Upper lobe of right lung (tissue), 1 donor: ENCODE measurements at places on chromosomes 6 and 20.

DNA sequence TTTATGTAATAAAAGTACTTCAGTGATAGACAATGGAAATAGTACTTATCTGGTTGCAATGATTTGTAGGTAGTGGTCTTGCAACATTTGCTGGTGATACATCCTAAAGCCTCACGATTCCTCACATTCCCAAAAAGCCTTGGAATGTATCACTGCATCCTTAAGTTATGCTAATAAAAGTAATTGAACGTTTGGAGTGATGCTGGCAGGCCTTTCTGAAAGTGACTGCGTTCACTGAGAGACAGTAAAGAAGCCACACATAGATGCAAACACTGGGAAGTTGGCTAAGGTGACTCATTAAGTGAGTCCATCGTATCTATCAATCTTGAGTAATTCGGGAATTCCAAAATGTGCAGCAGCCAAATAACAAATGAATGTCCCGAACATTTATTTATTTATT is 444.1 kb upstream of the SOX4 start:
- no peak for DNase-seq

GRCh38 chr6:23611776-23612381 is 514.1 kb upstream of the NRSN1 start:
- no peak for DNase-seq

DNA sequence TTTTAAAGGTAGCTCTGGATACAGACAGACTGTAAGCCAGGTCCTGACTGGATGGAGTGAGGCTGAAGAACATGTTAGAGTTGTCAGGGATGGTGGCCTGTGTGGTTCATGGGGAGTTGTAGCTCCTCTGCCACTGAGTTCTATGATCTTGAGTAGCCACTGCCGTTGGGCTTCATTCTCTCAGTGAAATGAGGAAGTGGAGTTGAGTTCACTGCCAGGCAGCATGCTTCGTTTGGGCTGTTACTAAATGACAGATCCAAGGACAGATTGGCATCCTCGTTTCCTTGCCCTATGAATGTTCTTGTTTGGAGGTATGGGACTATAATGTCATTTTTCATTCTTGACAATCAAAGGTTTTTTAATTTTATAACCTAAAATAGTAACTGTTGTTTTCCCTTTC is 37.2 kb downstream of the SCAND1 start:
- no peak for DNase-seq

- no peak for DNase-seq
Measured at GRCh38 chr6:142518126-142518525, 216.3 kb downstream of the ADGRG6 start.

DNA sequence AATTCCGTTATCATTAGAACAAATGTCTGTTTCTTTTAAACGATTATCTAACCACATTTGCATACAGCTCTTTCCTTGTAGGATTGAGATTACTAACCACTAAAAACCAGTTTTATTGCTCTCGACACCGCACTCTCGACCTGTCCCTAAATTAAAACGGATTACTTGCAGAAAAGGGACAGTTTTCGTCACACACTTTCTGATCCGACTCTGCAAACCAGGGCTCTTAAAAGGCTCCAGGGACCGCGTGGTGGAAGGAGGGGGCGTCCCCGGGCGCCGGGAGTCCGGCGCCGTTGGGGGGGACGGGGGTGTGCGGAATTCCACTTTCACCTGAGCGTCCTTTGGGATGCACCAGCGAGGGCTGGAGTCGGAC is 731 bp downstream of the MAK start:
- DNase-seq: no peak

DNA sequence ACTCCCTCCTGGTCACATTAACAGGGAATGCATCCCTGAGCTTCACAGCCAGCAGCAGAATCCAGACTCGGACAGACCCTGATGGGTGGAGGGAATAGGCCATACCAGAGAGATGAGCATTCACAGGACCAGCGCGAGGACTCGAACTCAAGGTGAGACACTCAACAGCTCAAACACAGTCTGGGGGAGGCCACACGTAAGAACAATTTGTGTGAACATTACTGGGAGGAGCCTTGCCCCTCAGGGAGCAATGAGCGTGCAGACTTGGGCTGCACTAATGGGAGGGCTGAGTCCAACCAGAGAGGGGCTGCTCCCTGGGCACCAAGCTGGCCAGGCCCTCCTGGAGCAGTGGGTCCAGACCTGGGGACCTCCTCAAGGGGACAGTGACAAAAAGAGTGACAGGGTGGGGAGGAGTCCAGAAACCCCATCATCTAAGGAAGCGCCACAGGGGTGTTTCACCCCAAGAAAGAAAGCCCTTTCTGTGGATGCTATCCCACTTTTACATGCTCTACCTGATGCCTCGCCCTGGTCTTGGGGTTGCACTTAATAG is 118.4 kb downstream of the MRPL14 start:
- peak; percentile 37 for DNase-seq

DNA sequence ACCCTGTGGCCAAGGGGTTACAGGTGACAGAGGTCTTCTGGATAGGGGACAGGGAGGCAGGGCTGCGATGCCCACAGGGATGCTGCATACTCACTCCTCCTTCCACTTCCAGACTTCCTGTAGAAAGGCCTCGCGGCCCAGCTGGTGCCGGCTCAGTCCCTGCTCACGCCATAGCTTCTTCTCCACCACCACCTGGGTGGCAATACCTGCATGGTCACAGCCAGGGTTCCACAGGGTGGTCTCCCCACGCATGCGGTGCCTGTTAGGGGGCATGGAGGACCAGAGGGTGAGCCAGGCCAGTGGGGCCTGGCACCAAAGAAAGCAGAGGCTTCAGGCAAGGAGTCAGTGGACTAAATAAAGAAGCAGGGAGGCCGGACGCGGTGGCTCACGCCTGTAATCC is 8.3 kb upstream of the VWA7 start:
- no peak for DNase-seq

DNA sequence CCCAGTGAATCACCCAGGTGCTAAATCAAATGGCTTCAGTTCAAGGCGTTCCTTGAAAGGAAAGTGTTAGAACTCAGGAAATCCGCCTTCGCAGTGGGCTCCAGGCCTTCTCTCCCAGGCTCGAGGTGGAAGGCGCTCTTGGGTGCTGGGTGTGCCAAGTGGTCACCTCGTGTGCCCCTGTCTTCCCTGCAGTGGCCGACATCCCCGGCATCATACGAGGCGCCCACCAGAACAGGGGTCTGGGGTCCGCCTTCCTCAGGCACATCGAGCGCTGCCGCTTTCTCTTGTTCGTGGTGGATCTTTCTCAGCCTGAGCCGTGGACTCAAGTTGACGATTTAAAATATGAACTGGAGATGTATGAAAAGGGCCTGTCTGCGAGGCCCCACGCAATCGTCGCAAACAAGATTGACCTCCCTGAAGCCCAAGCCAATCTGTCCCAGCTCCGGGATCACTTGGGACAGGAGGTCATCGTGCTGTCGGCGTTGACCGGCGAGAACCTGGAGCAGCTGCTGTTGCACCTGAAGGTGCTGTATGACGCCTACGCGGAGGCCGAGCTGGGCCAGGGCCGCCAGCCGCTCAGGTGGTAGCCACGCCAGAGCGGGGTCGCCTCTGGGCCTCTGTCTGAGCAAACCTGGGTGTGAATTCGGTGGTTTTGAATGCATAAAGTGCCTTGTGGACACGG is 17.8 kb downstream of the MTG2 start:
- DNase-seq: no peak

GRCh38 chr6:1395941-1396908 is 6.8 kb downstream of the FOXF2 start:
- no peak for DNase-seq

- DNase-seq: no peak
Measured at GRCh38 chr6:28725890-28726348, 197.9 kb downstream of the TRIM27 start.

DNA sequence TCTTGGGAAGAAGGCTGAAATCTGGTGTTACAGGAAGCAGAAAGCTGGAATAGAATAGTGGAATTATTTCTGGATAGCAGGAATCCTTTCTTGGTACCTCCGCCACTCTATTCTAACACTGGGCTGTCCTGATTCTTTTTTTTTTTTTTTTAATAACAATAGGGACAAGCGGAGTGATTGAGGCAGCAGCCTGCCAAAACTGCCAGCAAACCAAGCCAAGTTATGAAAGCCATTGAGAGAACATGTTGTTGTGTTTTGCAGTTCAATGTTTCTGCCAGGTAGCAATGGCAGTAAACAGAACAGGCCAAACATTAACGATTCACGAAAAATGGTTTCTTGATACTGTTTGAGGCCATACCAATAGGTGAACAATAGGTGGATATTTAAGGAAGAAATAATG is 47.1 kb downstream of the SLC26A8 start:
- no peak for DNase-seq

DNA sequence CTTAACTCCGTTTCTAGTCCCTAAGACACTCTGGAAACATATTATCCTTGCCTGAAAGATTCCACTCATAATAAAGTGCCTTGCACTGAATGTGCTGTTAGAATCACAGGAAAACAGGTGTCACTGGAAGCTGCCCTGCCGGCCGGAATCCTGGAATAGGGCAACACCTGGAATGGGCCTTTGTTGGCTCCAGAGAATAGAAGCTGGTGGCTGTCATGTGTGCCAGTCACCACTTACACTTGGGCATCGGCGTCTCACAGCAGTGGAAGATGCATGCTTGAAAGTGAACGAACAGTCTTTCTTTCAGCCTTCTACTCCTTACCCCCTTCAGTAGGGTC is 90.8 kb upstream of the AFDN start:
- DNase-seq: no peak

DNA sequence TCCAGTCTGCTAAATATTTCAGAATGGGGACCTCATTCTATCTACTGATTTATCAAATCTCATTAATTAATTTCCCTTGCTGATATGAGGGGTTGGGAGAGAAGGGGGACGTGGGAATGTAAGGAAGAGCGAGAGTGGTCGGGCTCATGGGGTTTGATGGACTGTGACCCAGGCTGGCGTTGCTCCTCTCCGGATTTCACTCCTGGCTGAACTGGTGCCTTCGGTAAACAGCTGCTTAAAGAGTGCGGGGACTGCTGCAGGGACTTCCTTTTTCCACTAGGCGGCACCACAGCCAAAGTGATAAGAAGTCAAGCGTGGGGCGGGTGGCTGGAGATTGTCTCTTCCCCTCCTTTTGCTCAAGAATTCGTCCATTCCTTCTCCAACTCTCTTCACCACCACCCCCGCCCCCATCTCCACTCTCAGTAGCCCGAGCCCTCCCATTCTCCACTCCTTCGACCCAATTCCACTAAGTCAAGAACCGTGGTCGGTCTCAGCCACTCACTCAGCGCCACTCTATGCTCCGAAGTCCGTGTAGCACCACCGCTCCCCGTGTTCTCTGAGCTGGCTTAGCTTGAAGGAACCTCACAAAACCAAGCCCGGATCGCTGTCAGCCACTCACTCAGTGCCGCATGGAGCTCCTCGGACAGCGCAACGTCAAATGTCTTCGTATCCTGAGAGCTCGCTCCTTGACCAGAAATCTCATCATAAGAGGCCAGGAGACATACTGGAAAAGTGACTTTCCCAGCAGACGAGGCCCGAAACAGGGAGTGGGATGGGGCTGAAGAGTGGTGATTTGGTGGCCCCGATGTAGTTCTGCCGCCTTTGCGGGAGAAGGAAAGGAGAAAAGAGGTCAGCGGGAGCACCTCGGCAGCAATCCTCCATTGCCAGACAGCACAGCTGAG is 9.7 kb downstream of the TRIM31 start:
- peak; percentile 88 for DNase-seq

GRCh38 chr6:30350524-30350923 is 5.6 kb downstream of the RPP21 start:
- no peak for DNase-seq

GRCh38 chr6:127272576-127272975 is 5.9 kb downstream of the RNF146 start:
- DNase-seq: no peak

DNA sequence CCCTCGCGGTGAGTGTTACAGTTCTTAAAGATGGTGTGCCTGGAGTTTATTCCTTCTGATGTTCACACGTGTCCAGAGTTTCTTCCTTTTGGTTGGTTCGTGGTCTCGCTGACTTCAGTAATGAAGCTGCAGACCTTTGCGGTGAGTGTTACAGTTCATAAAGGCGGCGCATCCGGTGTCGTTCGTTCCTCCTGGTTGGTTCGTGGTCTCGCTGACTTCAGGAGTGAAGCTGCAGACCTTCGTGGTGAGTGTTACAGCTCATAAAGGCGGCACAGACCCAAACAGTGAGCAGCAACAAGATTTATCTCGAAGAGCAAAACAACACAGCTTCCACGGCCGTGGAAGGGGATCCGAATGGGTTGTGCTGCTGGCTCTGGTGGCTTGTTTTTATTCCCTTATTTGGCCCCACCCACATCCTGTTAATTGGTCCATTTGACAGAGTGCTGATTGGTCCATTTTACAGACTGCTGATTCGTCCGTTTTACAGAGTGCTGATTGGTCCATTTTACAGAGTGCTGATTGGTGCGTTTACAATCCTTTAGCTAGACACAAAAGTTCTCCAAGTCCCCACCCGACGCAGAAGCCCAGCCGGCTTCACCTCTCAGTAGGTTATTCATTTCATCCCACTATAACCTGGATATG is 48.2 kb upstream of the ARG1 start:
- no peak for DNase-seq

DNA sequence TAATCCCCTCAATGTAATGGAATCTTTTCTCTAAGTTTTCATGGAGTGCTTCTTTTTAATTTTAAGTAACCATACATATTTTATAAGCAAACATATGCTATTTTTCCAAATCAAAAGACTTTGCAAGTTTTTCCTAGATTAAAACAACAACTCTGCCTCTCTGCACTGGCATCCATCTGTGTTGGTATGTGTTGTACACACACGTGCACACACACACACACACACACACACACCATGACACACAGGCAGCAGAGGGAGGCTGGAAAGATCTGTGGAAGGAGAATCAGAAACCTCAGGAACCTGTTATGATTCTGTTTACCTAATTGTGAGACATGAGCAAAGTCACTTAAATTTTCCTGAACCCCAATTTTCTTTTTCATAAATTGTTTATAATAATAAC is 295.0 kb upstream of the PRDM1 start:
- DNase-seq: no peak

DNA sequence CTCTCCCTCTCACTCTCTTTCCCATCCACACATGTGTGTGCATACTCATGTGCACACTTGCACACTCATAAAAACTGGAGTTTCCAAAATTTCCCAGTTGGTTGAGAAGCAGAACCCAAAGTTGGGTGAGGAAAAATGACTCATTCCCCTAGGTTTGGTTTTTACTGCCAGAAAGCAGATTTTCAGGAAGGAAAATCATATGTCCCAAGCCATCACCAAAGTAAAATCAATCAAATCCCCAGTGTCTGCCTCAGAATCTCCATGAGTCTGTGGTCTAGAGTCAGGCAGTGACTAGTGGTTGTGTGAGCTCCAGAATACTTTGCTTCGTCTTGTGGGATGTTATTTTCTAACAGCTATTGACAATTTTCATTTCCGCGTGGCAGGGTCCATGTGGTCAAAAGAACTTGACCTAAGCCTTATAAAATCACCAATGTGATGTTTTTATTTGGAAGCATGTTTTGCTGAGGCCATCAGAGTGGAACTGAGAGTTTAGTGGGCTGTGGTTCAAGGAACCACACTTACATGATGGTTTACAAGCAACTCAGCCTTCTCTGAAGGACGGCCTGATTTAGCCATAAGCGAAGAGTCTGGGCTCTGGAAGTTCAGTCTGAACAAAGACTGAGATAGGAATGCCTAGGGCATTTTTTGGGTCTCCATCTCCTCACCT is 81.9 kb upstream of the CCN6 start:
- no peak for DNase-seq

GRCh38 chr6:37809197-37809543 is 10.4 kb upstream of the ZFAND3 start:
- DNase-seq: no peak

GRCh38 chr6:44925100-44925739 is 402.9 kb upstream of the RUNX2 start:
- no peak for DNase-seq

- DNase-seq: no peak
Measured at GRCh38 chr6:128499079-128499731, 21.2 kb downstream of the PTPRK start.
